ENCODE measurements at places on chromosomes 2 and 18.

GRCh38 chr2:71190656-71191569, 36.0 kb downstream of the PAIP2B start:
- no peak for DNase-seq

GRCh38 chr2:175889701-175890302, 112.3 kb downstream of the LNPK start:
- no peak for DNase-seq

GRCh38 chr2:178072000-178072382, 586 bp downstream of the PDE11A start:
- no peak for DNase-seq

- DNase-seq = no peak
Observed at GRCh38 chr2:97951155-97951680, 44.5 kb downstream of the TMEM131 start.

DNA sequence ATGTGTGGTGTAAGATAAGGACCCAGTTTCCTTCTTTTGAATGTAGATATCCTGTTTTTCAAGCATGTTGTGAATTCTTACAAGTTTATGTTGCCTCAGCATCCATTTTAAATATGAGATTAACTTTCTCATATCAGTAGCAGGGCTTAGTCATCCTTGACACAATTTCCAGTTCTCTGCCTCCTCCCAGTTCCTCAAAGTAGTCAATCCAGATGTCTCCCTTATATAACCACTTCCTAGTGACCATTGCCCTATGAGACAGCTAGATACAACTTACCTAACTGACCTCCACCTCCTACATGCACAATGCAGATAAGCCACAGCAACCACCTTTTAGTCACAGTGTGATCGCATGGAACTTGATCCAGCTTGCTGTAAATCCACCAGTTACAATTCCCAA, 269.2 kb upstream of the ZNF521 start:
- no peak for DNase-seq

All from activated naive CD4-positive, alpha-beta T cell (primary cell).